ENCODE measurements at places on chromosomes 5 and 9.

DNA sequence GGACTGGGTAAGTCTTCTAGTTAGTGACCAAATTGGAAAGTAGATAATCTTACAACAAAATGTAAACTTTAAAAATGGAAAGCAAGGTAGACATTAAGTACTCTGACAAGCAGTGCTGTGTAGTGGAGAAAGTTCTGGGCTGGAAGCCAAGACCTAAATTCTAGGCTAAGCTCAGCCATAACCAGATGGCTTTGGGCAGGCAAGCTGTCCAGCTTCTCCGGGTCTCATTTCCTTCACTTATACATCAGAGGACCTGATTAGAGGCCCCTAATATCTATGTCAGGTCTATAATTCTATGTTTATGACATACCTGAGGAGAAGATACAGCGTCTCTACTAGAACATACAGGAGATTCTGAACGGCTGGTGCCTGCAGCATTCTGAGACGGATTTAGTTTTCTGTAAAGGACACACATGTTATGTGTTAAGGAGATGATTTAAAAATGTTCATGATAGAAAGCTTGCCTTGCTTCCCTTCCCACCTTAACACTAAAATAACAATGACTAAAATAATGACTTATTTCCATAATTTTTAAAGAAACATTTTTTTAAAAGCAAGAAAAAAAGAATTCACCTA lies 61.2 kb downstream of the ELL2 start:
- no peak for DNase-seq

- no peak for DNase-seq
These were observed 63.2 kb upstream of the CTXN3 start for GRCh38 chr5:127585661-127586060.

DNA sequence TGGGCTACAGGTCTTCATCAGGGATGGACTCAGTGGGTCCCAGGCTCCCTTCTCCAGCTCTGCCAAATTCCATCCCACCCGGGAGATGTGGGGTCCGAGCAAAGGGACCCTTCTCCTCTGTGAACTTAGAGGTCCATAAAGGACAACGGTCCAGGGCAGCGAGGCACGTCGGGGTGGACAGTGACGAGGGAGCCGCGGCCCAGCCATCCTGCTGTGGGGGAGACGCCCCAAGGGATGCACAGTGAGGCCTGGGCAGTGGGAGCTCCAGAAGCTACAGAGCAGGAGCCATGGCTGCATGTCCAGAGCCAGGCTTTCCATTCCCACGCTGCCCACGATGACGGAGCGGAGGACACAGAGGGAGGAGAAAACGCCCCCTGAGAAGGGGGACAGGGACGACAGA lies 107.5 kb upstream of the PPP1R26 start:
- DNase-seq = no peak

GRCh38 chr5:141373673-141374317 lies at the start of gene PCDHGA6:
TSS of gene PCDHGA6 (plus strand) at chr5:141373891. CDS start at chr5:141374084, 193 bp downstream.
- DNase-seq = no peak

- no peak for DNase-seq
These were observed 263.9 kb downstream of the COX7C start for GRCh38 chr5:86881493-86882090.

Data from stimulated activated effector memory CD8-positive, alpha-beta T cell treated with anti-CD3 and anti-CD28 coated beads, Interleukin-12 subunit alpha, Interleukin-12 subunit beta, amount 100 ng/mL, for 72 hours (primary cell).